Activated CD4-positive, alpha-beta memory T cell treated with anti-CD3 and anti-CD28 coated beads, Interleukin-2, amount 10 ng/mL, durations not matched to agents 7 days and 5 days (primary cell): ENCODE measurements at places on chromosomes 3 and 15. TPM values are rescaled to one million over a fixed set of nuclear protein-coding genes. Genes with fewer than 3 reads are reported as not detected.

- no peak for DNase-seq
These were observed 19.0 kb downstream of the FAH start for GRCh38 chr15:80171787-80172186.

- no peak for DNase-seq
These were observed 410.5 kb upstream of the CADM2 start for GRCh38 chr3:84547971-84548970.

GRCh38 chr3:129526121-129526900 lies 2.1 kb upstream of the RHO start:
- DNase-seq = no peak

DNA sequence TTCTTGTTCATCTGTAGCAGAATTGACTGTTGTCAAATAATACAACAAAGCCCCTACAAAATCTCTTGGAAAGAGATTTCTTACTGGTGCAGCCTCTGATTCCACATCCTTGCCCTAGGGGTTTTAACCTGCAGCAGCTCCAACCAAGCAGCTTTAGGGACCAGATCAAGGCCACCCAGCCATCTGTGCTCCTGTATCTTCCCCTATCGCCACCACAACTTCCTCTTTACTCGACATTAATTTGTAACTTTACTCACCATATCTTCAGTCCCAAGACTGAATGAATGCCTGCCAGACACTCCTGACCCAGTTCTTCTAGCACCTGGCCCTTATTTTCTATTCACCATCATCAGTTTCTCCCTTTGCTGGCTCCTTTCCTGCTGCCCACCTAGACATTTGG lies 156.6 kb upstream of the IL12A start:
- DNase-seq = no peak

The CHDH gene
- 9.1 TPM for total RNA-seq
